Renal cortical epithelial cell (primary cell): ENCODE measurements at places on chromosomes 13 and 19.

GRCh38 chr13:34065928-34066327, 248.0 kb downstream of the RFC3 start:
- peak; percentile 57 for DNase-seq

GRCh38 chr13:99989276-99990125, 7.9 kb downstream of the ZIC2 start:
- DNase-seq: no peak

GRCh38 chr13:111962431-111962891, 104.5 kb upstream of the SOX1 start:
- DNase-seq: no peak

DNA sequence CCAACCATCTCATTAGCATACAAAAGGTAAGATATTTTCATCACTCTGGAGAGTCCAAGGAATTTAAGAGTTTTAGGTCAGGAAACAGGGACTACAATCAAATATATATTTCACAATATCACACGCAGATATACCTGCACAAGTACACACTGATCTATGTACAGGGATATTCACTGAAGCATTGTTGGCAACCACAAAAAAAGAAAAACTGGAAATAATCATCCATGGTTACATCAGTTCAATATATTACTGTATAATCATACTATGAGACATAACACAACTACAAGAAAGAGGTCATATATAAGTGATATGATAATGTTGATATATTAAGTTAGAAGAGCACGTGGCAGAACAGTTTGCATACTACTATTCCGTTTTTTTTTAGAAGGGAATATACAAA, 2.2 kb upstream of the SERP2 start:
- DNase-seq: no peak

DNA sequence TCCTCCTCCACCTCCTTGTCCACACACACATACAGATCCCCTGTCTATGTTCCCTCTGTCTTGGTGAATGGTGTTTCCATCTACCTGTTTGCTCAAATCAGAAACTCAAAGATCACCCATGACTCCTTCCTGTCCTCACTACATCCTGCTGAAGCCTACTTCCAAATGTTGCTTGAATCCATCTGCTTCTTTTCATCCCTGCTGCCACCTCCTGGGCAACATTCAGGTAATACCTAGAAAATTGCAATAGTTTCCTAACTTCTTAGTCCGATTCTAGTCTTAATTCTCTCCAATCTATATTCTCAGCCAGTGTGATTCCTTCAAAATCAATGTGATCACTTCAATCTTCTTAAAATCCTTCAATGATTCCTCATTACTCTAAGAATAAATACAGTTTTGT, 155.5 kb upstream of the STARD13 start:
- peak; percentile 68 for DNase-seq

- peak; percentile 6 for DNase-seq
Observed at GRCh38 chr13:108214441-108215271, 680 bp downstream of the LIG4 start.

GRCh38 chr19:2475018-2475701, 767 bp upstream of the GADD45B start:
- DNase-seq: no peak

DNA sequence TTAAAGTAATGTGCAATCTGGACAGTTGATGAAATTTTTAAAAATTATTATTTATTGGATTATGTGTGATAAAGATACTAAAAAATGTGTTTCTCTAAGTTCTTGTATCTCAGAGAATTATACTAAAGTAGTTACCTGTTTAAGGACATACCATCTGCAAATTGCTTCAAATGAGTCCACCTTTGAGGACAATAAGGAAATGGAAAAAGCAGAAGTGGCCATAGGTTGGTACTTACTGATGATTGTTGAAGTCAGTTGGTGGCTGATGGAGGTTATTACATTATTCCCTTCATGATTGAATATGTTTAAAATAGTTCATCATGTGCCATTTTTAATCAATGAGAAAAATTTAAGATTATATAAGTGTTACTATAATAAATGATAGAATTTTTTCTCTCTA, 367.0 kb downstream of the MYO16 start:
- DNase-seq: no peak

DNA sequence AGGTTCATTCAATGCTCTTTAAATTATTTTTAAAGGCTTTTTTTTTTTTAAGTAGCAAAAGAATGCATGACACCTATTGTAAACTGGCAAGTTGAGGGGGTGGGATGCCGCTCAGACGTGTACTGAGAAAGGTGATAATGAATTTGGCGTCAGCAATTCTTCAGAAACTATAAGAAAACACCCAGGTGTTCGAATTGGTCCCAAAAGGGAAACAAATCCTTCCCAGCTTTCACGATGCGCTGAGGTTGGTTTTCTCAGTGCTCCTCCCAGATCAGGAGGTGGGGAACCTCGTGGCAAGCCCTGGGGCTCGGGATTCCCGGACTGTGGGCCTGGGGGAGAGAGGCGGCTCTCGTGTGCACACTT, 543 bp upstream of the FAM124A start:
- no peak for DNase-seq

DNA sequence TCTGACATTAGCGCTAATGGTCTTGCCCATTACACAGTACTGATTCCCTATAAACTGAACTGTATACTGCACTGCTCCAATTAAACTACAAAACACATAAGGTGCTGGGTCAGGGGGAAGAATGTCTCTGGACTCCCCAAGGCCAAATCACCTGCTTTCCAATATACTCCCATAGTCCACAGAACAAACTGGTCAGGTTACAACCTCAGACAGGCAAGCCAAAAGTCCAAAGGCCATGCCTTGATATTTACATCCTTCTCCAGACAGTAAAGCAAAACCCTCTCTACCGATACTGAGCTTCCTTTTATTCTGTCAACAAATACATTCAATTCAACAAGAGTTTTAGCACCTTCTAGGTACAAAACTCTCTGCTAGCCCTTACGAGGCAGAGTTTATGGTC, 8.9 kb downstream of the ZNF541 start:
- DNase-seq: no peak

DNA sequence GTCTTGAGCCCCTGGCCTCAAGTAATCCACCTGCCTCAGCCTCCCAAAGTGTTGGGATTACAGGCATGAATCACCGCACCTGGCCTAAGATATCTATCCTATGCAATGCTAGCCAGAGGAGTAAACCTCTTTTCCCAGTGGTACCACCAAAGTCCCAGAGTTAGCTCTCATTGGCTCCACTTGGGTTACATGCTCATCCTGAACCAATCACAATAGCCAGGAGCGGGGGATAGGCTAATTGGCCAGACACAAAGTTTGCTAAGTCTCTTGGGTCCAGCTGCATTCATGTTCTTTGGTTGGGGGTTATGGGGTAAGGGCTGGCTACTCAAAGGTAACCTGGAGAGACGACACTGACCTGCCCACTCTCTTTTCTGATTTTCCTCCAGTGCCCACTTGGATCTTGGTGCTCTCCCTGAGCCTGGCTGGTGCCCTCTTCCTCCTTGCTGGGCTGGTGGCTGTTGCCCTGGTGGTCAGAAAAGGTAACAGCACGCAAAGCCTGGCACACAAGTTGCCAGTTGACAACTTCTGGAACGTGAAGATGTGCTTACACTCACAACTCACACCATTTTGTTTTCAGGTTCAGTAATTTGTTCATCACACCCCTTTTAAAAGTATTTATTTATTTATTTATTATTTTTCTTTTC, 7.8 kb downstream of the C19orf38 start:
- no peak for DNase-seq

GRCh38 chr19:35332817-35333216, 3.8 kb downstream of the CD22 start:
- DNase-seq: no peak

GRCh38 chr19:28312269-28312668, 900.7 kb downstream of the UQCRFS1 start:
- DNase-seq: no peak

DNA sequence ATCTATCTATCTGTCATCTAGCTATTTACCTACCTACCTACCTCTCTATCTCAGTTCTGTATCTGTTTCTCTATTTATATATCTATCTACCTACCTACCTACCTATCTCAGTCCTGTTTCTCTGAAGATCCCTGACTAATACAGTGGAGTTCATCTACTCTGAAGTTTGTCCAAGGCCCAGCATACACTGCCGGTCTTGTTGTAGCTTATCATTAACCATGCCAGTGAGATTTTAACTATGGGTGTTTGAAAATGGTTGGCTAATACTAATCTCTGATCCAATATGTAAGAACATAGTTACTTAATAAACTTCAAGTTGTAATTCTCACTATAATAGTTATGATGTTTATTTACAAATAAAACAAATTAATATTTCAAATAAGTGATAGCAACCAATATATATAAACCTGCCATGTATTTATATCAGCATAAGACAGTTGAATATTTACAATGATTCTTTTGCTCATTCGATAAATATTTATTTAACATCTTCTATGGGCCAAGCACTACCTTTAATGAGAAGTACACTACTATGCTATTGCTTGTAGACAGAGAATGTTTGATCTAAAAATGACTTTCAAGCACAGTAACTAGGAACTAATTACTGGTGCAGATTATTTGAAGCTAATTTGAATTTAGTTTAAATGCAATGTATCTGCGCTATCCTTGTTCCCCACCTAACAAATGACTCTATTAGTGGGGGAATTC, 242.1 kb downstream of the KLF5 start:
- DNase-seq: peak; percentile 87

DNA sequence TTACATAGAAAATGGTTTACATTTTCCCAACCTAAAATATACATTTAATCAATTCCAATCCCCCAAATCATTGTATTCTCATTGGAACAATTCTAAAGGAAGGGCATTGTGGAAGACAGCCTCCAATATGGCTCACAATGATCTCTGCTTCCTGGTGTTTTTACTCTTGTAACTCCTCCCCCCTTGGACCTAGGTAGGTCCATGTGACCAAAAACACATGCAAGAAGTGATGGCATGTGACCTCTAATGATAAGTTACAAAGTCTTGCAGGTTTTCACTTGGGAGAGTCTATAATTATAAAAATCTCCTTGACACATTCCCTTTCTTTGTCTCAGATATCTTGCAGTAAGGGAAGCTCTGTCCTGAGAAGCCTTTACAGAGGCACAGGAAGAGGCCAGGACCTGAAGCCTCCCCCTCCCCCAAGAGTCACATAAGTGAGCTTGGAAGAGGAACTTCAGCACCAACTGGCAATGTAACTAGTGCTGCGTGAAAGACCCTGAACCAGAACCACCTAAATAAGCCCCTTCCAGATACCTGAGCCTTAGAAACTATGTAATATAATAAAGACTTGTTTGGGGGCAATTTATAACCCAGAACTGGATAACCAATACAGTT, 816.2 kb upstream of the ATXN8OS start:
- no peak for DNase-seq

DNA sequence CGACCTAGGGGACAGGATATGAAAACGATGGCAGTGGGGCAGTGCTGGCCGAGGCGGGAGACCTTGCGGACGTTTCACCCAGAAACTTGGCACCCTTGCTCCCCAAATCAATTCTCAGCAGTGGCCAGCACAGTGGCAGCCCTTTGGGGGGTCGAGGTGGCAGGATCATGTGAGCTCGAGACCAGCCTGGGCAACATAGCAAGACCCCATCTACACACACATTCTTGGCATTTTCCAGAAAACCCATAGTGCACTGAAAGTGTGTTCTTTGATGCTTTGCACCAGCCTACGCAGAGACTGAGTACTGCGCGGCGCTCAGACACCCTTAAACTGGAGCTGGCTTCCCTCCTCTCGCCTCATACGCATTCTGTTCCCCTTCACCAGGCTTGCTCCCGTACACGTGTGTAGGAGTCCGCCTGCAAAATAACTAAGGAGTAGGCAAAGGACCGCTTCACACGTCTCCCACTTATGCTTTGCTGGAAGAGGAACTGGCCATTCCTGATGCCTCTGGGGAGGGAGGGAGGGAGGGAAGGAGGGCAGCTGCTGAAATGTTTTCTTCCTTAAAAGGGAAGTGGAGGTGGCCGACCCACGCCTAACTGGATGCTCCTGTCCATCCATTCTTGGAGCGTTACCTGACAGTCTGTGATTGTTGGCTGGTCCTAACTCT, 23.5 kb upstream of the MIER2 start:
- DNase-seq: no peak

DNA sequence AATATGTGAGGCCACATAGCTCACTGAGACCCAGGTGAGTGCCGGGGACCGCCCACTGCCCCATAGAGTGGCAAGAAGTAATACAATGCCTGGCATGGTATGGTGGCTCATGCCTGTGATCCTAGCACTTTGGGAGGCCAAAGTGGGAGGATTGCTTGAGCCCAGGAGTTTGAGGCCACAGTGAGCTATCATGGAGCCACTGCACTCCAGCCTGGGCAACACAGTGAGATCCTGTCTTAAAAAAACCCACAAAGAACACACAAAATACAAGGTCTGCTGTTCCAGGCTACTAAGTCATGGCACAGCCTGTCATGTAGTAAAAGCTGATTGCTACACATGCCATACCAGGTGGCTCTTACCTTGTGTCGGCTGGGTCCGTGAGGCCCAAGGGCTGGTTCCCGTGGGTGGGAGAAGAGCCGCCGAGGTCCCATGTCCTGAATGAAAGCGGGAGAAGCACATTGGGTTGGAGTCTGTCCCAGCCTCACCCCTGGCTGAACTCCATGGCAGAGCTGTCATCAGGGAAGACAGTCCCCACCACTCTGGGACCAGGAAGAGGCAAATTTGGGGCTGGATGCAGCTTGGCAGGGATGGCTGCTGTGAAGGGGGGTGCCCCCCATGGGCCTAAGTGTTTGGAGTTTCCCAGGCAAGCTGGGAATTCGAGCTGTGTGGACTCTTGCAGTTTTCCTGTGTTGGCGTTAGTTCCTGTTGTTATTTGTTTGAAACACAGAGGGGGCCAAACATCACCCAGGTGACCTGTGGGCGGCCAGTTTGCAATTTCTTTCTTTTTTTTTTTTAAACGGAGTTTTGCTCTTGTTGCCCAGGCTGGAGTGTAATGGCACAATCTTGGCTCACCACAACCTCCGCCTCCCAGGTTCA, 3.2 kb upstream of the FDX2 start:
- DNase-seq: no peak

DNA sequence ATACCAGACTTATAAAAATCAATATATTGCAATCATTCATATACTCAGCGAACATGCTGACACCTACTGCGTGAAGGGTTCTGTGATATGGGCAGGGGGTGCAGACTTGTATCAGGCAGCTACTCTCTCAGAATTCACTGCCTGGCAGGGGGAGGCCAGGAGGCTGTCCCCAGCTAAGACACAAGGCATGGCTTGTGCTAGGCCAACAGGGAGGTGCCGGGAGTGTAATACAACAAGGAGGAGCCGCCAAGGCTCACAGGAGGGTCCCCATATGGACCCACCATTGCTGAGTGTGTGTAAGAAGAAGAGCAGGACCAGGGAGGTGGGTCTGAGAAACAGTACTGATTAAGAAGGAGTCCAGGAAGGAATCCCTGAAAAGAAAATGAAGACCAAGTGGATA, 97.2 kb downstream of the COL4A2 start:
- DNase-seq: no peak

GRCh38 chr13:27833206-27833605, 40.9 kb downstream of the GSX1 start:
- no peak for DNase-seq

DNA sequence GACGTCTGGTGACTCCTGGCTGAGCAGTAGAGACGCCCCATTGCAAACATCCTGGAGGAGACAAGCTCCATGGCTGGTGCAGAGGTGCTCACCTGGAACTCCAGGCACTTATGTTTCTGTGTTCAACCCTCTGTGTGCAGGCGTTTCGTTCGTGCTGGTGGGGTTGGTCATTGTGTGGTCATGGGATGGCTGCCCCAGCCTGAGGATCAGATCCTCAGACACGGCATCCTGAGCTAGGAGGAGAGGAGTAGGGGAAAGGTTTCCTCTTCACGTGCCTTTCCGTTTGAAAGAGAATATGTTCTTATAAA, 87.8 kb downstream of the SIPA1L3 start:
- no peak for DNase-seq

GRCh38 chr13:77036279-77036678, 9.3 kb upstream of the FBXL3 start:
- no peak for DNase-seq

- no peak for DNase-seq
Observed at GRCh38 chr19:40687525-40688016, 2.9 kb downstream of the NUMBL start.
